GM23338 (cell line): ENCODE measurements at places on chromosomes 11 and 22. TPM values are rescaled to one million over a fixed set of nuclear protein-coding genes. Genes with fewer than 3 reads are reported as not detected.

MICAL2 gene
- 1.4 and 1.7 TPM in 2 replicates for total RNA-seq

ACRV1 gene
- total RNA-seq, result not detected in 2 replicates

MUC15 gene
- not detected in 2 replicates for total RNA-seq

CPT1A gene
- 9.5 and 11.5 TPM in 2 replicates for total RNA-seq

WNT11 gene
- total RNA-seq, result 0.56 and 3.0 TPM in 2 replicates

MPEG1 gene
- not detected in 2 replicates for total RNA-seq

NRIP3 gene
- total RNA-seq, result 7.9 and 8.0 TPM in 2 replicates

TIMP3 gene
- 1.4 and 1.9 TPM in 2 replicates for total RNA-seq

CDHR5 gene
- not detected in 2 replicates for total RNA-seq

EWSR1 gene
- total RNA-seq, result 390 and 427 TPM in 2 replicates

TTLL8 gene
- total RNA-seq, result not detected in 2 replicates

YAP1 gene
- total RNA-seq, result 132 and 155 TPM in 2 replicates

PANX2 gene
- total RNA-seq, result 5.1 and 5.9 TPM in 2 replicates

CATSPERZ gene
- not detected in 2 replicates for total RNA-seq

SHANK3 gene
- total RNA-seq, result 4.9 and 5.1 TPM in 2 replicates

EHF gene
- total RNA-seq, result not detected in 2 replicates

UBASH3B gene
- 12.0 and 17.2 TPM in 2 replicates for total RNA-seq

AIFM3 gene
- total RNA-seq, result 0.45 and 1.7 TPM in 2 replicates

CCDC73 gene
- total RNA-seq, result 0.08 TPM in 1 of 2 replicates, not detected in the other

KCNQ1OT1 gene
- total RNA-seq, result 2.8 and 4.2 TPM in 2 replicates

BLID gene
- not detected in 2 replicates for total RNA-seq

POU2AF2 gene
- not detected in 2 replicates for total RNA-seq

RAPSN gene
- 0.17 TPM in 1 of 2 replicates, not detected in the other for total RNA-seq

TIGD3 gene
- total RNA-seq, result 3.0 and 3.5 TPM in 2 replicates

FOLR3 gene
- not detected in 2 replicates for total RNA-seq

SCGB1D2 gene
- not detected in 2 replicates for total RNA-seq

TUBA8 gene
- total RNA-seq, result 0.31 TPM in 1 of 2 replicates, not detected in the other

MIEF1 gene
- total RNA-seq, result 30.0 and 40.1 TPM in 2 replicates

JAML gene
- 0.12 and 0.56 TPM in 2 replicates for total RNA-seq

NOX4 gene
- 2.6 and 11.5 TPM in 2 replicates for total RNA-seq

CHRDL2 gene
- total RNA-seq, result 0.16 and 0.21 TPM in 2 replicates

BIK gene
- 5.6 and 9.8 TPM in 2 replicates for total RNA-seq

ZC3H12C gene
- 2.4 and 2.6 TPM in 2 replicates for total RNA-seq

PRG2 gene
- not detected in 2 replicates for total RNA-seq

TMEM45B gene
- 0.31 and 0.38 TPM in 2 replicates for total RNA-seq

ZNF215 gene
- 18.8 and 20.8 TPM in 2 replicates for total RNA-seq

FAM180B gene
- total RNA-seq, result not detected in 2 replicates

DUSP8 gene
- total RNA-seq, result 1.1 and 3.3 TPM in 2 replicates
